Heart left ventricle (tissue), 16 donors: ENCODE measurements at places on chromosomes 6 and 20. TPM values are rescaled to one million over a fixed set of nuclear protein-coding genes. Genes with fewer than 3 reads are reported as not detected.

The FAM209A gene
- not detected for polyA plus RNA-seq

The FAM229B gene
- polyA plus RNA-seq = 85.8 TPM

The RAB32 gene
- 9.3 TPM for polyA plus RNA-seq

The PCK1 gene
- polyA plus RNA-seq = 0.42 TPM

The CRISP3 gene
- 0.04 TPM for polyA plus RNA-seq

The PPT2 gene
- polyA plus RNA-seq = 13.1 TPM

The THEMIS gene
- polyA plus RNA-seq = not detected

The SSR1 gene
- polyA plus RNA-seq = 80.0 TPM

The SAPCD1 gene
- 0.35 TPM for polyA plus RNA-seq

The ENPP4 gene
- polyA plus RNA-seq = 8.0 TPM
